CD4-positive, alpha-beta T cell treated with Interleukin-4 for 1 hour (primary cell): ENCODE measurements at places on chromosomes 16 and 17.

GRCh38 chr17:30208214-30208613, 27.3 kb downstream of the SLC6A4 start:
- DNase-seq: no peak

DNA sequence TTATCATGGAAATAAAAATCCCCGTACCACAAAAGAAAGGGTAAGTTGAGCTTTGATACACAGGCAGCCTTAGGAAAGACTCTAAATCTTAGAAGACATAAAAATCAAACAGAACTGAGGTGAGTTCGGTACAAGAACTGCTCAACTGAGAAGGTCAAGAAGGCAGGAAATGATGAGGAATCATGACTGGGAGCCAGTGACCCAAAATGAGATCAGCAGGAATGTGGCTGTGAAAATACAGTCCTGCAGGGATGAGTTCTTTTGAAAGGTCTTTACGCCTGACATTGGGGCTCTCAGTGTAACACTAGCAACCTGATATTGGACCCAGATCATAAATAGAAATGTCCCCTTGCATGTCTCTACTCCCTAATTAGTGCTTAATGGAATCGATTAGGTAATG, 56.3 kb upstream of the CDH11 start:
- no peak for DNase-seq

GRCh38 chr16:49183911-49184310, 97.7 kb downstream of the CBLN1 start:
- DNase-seq: no peak

DNA sequence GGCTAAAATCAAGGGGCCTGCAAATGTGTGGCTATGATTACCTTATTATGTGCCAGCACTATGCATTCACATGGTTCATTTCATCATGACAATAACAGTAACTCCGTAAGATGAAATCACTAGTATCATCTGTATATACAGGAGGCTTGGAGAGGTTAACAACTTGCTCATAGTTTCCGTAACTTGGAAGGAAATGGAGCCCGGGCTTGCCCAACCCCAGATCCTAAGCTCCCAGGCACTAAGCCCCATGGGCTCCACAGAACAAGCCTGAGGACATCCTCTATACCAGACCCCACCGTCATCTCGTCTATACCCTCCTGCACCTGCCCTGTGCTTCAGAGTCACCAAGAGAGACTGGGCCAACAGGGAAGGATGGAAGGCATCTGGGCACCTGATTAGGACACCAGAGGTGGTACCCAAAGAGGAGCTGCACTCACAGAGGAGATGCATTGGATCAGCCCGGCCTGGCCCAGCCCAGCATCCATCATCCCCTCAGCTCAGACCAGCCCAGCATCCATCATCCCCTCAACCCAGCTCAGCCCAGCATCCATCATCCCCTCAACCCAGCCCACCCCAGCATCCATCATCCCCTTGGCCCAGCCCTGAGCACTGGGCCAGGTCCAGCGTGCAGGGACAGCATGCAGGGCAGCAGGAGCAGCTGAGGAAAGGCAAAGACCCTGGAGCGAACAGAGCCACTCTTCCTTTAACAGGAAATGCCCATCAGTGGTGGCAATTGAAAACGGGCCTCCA, 28.5 kb downstream of the NSMCE1 start:
- no peak for DNase-seq

DNA sequence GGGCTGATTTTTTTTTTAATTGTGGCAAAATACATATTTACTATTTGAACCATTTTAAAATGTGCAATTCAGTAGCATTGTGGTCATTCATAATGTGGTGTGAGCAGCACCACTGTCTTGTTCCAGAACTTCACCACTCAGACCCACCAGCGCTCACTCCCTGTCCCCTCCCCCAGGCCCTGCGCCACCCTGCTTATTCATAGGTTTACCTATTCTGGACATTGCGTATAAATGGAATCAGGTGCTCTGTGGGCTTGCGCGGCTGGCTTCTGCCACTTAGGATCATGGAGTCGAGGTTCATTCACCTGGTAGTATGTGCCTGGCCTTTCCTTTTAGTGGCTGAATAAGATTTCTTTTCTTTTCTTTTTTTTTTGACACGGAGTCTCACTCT, 59.4 kb downstream of the NT5M start:
- no peak for DNase-seq
